ENCODE measurements at places on chromosomes 6 and 20.

DNA sequence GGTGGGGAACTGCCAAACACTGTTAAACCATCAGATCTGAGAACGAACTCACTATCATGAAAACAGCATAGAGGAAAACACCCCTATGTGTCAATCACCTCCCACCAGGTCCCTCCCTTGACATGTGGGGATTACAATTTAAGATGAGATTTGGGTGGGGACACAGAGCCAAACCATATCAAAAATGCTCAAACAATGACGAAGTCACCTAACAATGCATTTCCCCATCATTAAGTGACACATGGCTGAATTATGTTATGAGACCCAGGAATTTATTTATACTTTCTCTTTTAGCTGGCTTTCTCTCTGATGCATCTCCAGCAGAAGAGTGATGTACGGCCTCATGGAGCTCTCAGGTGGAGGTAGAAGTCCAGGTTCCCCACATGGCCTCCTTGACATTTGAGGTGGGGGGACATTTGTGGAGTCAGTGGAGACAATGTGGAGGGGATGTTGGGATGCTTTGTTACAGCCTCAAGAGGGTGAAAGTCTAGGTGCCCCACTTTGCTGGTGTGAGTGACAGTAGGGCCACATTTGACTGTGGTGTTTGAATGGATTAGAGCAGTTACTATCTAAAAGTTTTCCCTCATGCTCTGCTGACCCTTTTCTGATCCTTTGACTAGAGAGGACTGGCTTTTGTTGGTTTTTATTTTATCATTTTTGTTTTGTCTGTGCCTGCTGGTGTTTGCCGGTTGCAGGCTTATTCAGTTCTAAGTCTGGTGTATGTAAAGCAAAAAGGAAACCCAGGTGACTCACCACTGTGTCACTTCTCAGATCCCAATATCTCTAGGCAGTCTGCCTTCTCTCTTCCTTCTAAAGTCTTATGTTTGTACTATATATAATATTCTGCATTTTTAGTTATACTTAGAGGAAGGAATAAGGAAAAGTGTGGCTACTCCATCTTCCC lies 18.5 kb upstream of the DCBLD1 start:
- no peak for DNase-seq

DNA sequence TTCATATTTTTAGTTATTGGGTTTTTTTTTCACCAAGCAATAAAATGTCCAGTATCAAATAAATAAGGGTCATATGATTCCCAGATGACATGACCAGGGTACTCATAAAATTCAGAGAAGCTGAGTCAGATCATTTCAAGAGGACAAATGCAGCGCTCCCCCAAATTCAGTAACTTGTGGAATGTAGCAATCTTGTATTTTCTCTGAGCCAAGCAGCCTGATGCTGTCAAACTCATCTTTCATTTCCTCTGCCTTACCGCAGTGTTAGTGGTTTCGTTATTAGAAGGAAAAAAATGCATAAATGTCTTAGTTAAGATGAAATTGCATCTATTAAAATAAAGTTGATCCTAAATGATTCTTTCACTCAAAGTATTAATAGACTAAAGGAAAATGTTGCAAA lies 57.8 kb upstream of the EDN1 start:
- DNase-seq = no peak

DNA sequence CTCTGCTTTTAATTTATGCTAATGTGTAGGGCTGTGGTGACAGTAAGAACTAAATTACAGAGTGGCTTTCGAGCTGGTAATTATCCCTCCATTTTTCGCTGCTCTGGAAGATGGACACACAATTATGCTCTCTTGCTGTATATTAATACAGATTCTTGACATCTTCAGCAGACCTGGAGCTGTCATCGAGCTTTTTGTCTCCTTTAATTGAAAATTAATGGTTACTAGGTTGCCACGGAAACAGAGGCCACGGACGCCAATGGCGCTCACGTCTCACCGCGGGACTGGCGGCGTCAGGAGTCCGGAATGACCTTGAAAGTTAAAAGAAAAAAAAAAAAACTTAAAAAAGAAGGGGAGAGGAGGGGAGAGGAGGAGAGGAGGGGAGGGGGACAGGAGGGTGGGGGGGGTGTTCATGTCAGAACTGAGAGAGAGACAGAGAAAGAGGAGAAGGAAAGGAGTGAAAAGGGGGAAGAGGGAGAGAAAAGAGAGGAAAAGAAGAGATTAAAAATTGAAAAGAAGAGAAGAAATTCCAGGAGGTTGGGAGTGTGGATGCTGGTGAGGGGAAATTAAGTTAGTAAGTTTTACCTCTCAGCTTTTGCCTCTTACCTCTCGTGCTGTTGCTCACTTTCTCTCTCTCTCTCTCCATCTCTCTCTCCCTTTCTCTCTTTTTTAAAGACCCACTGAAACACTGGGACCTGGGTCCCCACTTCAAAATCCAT lies 22.1 kb upstream of the FOXP4 start:
- DNase-seq = no peak

DNA sequence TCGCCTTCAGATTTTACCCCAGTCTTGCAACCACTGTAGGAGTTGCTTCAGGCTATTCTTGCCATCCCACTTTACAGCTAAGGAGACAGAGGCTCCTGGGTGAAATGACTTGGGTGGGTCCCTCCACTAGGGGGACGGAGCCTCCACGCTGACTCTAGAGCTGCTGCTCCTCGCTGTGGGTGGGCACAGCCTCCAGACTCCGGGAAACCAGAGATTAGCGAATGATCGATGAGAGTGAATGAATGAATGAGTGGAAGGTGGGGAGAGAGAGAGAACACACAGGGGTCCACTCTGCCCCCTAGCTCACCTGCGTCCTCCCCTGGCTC lies 10.4 kb downstream of the ZBP1 start:
- no peak for DNase-seq

GRCh38 chr6:68994521-68994920 lies 359.4 kb downstream of the ADGRB3 start:
- DNase-seq = no peak

DNA sequence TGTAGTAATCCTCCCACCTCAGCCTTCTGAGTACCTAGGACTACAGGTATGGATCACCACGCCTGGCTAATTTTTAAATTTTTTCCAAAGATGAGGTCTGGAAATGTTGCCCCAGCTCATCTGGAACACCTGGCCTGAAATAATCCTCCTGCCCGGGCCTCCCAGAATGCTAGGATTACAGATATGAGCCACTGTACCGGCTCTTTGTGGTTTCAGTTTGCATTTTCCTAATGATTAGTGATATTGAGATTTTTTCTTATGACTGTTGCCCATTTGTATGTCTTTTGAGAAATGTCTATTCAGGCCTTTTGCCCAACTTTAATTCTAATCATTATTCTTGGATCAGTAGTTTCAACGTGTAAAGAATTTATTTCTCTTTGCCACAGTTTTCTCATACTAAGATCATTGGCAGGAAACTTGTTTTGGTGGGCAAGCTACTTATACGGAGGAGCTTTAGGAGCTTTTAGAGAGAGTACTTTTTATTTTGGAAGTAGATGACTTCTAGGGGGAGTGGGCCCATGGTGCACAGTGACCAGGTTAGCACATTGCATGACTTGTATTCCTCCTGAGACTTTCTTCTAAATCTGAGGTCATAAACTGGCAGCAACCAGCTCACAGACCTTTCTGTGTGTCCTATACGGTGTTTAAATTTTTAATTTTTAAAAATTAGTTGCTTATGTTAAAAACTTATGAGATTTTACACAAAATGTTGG lies 62.3 kb downstream of the STK4 start:
- no peak for DNase-seq

GRCh38 chr6:99668036-99668705 lies 61.5 kb downstream of the PRDM13 start:
- no peak for DNase-seq

DNA sequence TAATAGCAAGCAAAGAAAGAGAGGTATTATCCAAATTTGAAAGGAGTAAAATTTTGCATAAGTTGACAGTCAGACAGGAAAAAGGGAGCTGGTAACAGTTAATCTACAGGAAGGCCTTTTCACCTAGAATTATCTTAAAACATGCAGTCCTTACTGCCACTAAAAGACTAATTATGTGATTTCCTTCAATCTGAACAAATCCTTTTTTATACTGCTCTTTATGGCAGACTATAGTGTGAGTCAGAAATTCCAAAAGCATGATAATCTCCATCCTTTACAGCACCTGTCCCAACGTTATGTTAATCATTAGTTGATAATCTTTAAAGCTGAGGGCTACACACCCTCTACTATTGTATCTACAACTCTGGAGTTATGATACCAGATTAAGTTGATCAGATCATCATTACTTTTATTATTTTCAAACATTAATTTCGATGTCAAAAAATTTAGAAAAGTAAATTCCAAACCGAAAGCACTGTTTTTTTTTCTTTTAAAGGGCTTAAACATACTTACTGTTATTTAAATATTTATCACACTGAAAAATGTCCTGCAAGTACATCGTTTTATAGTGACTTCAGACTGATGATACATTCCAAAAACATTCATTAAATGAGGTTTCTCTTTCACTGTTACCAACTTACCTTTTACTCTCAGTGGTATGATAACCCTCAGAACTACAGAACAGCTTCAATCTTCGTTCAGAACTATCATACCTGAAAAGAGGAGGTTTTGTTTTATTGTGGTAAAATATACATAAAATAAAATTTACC lies 33.2 kb upstream of the AKAP7 start:
- no peak for DNase-seq

DNA sequence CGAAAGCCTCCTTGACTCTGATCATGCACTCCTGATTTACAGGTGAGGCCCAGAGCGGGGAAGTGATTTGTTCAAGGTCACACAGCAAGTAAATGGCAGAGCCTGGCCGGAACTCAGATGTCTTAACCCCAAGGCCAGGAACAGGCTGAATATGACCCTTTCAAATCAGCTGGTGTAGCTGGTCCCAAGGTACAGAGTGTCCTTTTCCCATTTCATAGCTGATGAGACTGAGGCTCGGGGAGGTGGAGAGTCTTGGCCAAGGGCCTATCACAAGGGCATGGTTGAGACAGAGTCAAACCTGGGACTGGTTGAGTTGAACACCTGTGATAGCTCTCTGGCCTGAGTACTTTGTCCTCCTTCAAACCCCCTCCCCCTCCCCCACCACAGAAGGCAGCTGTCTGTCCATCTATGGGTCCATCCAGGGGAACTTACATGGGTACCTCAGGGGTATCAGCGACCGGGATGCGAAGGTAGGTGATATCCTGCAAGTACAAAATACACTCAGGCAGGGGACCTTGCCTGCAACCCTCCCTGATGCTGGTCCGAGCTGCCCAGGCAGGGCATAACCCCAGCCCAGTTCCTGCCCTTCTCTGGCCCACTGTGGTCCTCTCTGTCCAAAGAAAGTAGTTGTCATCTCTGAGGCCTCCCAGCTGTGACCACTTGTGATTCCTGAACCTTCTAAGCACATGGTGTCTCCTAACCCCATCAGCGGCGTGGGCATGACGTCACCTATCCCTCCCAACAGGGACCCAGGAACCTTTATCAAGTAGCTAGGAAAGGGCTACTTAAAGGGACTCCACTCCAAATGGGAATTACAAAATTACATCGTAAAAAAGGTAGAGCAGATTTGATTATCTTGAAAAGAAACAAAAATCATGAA lies 5.6 kb downstream of the DUSP15 start:
- no peak for DNase-seq

- no peak for DNase-seq
Measured at GRCh38 chr6:20610636-20611370, 76.5 kb downstream of the CDKAL1 start.

- DNase-seq = peak; percentile 3
Measured at GRCh38 chr20:58014628-58015315, 213.7 kb downstream of the ANKRD60 start.

- DNase-seq = no peak
Measured at GRCh38 chr20:33531047-33531877, 41.4 kb downstream of the CBFA2T2 start.

GRCh38 chr20:49267327-49267726 lies 10.5 kb downstream of the ZNFX1 start:
- no peak for DNase-seq

DNA sequence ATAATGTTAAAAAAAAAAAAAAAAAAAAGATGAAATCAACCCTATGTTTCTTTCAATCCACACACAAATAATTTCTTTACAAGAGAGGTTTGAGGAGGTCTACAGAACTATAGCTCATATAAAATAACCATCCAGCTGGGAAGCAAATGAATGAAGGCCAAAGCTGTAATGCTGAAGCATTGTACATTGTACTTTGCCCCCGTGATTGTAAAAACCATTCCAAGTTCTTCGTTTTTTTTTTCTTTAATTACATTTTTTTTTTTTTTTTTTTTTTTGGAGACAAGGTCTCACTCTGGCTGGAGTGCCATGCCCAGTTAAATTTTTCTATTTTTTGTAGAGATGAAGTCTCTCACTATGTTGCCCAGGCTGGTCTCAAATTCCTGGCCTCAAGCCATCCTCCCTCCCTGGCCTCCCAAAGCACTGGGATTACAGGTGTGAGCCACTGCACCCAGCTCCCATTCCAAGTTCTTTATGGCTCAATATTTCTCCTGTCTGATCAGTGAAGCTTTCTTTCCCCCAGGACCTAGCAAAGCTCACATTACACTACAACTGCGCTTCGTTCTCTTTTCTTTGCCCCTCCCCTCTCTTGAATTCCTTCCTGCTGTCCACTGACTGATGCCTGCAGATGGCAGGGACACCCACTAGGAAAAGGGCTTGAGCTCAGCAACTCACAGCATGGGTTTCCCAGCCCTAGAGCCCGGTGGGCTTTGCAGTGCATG lies 53.0 kb upstream of the NOP56 start:
- no peak for DNase-seq

GRCh38 chr20:18650224-18650623 lies 62.4 kb downstream of the DTD1 start:
- DNase-seq = no peak

DNA sequence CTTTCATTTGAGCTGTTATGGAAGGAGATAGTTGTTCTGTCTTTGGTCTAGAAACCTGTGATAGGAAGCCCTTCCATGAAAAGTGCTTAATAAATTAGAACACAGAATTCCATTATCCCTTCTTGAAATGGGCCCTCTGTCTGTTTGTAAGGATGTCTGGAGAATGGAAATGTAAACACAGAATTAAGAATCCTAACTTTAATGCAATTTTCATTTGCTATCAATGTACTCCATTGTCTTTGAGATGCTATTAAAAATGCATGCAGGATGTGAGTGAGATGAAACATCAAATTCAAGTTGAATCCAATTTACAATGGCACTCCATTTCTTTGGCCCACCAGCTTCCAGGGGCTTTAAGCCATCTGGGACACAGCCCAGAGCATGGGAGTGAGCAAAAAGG lies 13.9 kb upstream of the AARS2 start:
- no peak for DNase-seq

GRCh38 chr20:63095718-63096654 lies 89.2 kb upstream of the BHLHE23 start:
- peak; percentile 20 for DNase-seq

DNA sequence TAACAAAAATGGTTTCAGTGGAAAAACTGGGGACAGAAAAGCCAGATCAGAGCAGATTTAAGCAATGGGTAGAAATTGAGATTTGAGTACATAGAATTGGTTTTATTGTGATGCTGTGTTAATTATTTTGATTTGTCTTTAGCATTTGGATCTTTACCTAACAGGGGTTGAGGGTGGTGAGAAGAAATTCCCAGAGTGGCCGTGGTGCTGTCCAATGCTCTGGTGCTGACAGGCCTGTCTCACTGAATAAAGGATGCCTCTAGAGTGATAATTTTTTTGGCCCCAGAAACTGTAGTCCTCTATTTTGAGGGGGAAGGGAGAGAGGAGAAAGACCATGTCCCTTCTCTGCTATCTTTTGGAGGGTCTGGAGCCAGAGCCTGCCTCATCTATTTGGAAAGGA lies 79.1 kb downstream of the LYRM2 start:
- no peak for DNase-seq

- DNase-seq = no peak
Measured at GRCh38 chr20:60055740-60056139, 97.5 kb downstream of the CDH26 start.

Measured in right forelimb (tissue), 1 donor.